Neural progenitor cell (in vitro differentiated cells): ENCODE measurements at places on chromosomes 2 and 18.

GRCh38 chr2:74567881-74568280 lies 13.4 kb downstream of the DOK1 start:
- DNase-seq = no peak

DNA sequence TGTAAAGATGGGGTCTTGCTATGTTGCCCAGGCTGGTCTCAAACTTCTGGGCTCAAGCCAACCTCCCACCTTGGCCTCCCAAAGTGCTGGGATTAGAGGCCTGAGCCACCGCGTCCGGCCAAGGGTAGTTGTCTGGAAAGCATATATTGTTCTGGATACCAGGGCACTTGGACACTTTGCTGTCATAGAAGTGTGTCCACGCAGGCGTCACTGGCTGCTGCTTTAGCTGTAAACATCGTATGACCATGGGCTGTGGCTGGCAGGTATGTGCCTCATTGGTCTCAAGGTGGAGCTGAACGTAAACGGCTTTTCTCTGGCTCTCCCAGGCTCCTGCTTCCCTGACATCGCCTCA lies 3.2 kb upstream of the GPR35 start:
- DNase-seq = no peak

DNA sequence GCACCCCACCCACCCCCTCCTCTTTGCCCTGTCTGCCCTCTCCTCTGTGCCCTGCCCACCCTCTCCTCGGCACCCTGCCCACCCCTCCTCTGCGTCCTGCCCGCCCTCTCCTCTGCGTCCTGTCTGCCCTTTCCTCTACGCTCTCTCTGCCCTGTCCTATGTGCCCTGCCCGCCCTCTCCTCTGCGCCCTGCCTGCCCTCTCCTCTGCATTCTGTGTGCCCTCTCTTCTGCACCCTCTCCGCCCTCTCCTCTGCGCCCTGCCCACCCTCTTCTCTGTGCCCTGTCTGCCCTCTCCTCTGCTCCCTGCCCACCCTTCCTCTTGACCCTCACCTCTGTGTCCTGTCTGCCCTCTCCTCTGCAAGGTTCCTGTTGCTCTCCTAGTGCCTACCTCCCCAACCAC lies 233.6 kb downstream of the SMAD2 start:
- DNase-seq = no peak

- DNase-seq = no peak
These were observed 9.7 kb downstream of the UCN start for GRCh38 chr2:27298391-27299080.

- no peak for DNase-seq
These were observed 105.1 kb upstream of the NCKAP5 start for GRCh38 chr2:133673305-133673905.

DNA sequence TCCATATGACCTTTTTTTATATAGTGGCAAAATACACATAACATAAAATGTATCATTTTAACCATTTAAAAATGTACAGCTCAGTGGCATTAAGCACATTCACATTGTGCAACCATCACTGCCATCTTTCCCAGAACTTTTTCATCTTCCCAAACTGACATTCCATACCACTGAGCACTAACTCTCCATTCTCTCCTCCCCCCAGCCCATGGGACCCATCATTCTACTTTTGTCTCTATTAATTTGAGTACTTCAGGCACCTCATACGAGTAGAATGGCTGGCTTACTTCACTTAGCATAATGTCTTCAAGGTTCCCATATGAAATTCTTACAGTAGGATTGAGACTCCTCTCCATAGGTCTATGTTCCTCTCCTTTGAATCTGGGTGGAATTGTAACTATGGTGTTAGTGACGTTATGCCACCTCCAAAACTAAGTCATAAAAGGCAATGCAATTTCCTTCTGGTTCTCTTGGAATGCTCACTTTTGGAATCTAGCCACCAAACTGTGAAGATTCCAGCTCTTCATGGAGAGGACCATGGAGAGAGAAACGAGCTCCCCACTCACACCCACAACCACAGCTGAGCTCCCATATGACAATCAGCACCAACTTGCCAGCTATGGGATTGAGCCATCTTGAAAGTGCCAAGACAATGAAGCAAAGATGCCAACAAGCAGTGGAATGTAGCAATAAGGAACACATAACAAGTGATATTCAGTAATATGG lies 9.8 kb upstream of the DNAJC27 start:
- no peak for DNase-seq

DNA sequence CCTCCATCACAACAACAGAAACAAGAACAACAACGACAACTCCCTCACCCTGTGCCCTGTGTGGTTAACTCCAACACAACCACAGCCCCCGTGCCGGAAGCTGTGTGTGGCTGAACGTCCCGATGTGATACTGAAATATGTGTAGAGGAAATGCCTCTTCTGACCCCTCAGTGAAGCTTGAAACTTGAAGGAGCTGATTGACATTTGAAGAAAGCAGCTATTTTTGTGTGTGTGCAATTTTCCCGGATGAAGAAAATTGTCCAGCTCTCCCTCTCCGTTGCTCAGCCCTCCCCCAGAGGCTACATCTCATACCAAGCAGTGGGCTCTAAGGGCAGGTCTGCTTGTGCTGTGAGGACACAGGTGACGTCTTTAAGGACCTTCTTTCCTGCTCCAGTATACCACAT lies 173.8 kb downstream of the ICOS start:
- DNase-seq = no peak

- peak; percentile 72 for DNase-seq
These were observed 370.0 kb downstream of the SLC4A3 start for GRCh38 chr2:219997341-219997851.

- DNase-seq = no peak
These were observed 483.1 kb downstream of the DPP10 start for GRCh38 chr2:114925296-114926255.

GRCh38 chr2:138023298-138023697 lies 59.0 kb downstream of the HNMT start:
- DNase-seq = no peak

DNA sequence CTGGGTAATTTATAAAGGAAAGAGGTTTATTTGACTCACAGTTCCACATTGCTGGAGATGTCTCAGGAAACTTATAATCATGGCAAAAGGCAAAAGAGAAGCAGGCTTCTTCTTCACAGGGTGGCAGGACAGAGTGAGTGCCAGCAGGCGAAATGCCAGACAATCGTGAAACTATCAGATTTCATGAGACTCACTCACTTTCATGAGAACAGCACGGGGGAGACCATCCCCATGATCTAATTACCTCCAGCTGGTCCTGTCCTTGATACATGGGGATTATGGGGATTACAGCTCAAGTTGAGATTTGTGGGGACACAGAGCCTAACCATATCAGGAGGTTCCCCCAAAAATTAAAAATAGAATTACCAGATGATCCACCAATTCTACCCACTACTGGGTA lies 675.5 kb upstream of the SLC8A1 start:
- DNase-seq = no peak

- DNase-seq = peak; percentile 21
These were observed 32.1 kb downstream of the CLASP1 start for GRCh38 chr2:121617042-121617599.

DNA sequence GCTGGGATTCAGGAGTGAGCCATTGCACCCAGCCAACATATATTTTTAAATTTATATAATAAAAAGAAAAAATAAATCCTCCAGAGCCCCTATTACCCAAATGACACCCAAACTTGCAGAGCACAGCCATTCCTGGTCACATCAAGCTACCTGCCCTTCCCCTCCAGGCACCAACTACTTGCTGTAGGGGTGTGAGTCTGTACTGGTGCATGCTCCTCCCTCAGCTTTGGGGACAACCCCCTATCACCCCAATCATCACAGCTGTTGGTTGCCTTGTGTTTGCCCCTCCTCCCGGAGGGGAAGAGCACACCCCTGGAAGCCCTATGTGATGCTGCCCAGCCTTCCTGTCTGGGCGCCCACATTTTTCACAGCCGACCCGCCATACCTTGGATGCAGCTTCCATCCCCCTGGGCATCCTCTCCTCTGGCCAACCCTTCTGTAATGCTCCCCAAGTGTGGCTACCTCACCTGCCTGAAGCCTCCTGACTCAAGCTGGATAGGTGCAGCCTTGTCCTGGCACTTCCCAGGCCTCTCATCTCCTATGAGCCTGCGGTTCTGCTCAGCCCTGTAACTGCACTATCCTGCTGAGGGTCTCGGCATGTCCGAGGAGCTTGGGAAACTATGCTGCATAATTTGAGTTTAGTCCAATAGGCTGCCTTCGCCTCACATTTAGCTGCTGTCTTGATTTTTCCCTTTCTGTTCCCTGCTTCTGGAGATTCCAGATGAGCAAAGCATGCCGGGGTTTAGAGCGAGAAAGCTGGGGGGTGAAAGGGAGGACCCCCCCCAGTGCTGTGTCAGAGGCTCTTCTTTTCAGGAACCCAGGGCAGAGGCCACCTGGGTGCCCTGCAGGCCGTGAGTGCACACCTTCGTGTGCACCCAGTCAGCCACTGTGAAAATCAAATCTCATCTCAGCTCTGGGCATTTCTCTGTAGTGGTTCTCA lies 27.2 kb downstream of the CHST10 start:
- DNase-seq = no peak

GRCh38 chr2:220847589-220847988 lies 724.5 kb downstream of the EPHA4 start:
- DNase-seq = no peak

- DNase-seq = no peak
These were observed 25.5 kb downstream of the FHL2 start for GRCh38 chr2:105373344-105373781.

- no peak for DNase-seq
These were observed 132.5 kb downstream of the FAM161A start for GRCh38 chr2:61721382-61721781.

GRCh38 chr2:177617849-177618248 lies 225.3 kb downstream of the AGPS start:
- no peak for DNase-seq

GRCh38 chr2:105682401-105682800 lies 62.3 kb upstream of the NCK2 start:
- no peak for DNase-seq

- DNase-seq = no peak
These were observed 6.0 kb downstream of the WDR54 start for GRCh38 chr2:74427551-74427950.

DNA sequence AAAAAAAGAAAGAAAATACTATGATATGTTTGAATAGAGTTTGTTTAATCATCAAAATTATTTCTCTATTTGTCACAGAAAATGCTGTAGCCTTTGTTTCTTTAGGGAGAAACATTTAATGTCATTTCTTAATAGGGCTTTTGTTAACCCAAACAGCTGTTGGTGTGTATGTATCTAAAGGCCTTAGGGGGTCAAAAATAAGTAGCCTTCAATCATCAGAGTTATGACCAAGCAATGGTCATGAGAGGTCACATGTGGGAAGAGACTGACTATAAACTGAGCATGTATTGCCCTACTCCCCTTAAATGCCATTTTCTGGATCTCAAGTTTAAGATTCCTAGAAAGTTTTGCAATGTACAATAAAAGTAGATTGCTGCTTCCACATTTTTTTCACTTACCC lies 22.7 kb downstream of the HNMT start:
- DNase-seq = no peak

GRCh38 chr2:40827392-40827791 lies 375.5 kb upstream of the SLC8A1 start:
- DNase-seq = no peak

DNA sequence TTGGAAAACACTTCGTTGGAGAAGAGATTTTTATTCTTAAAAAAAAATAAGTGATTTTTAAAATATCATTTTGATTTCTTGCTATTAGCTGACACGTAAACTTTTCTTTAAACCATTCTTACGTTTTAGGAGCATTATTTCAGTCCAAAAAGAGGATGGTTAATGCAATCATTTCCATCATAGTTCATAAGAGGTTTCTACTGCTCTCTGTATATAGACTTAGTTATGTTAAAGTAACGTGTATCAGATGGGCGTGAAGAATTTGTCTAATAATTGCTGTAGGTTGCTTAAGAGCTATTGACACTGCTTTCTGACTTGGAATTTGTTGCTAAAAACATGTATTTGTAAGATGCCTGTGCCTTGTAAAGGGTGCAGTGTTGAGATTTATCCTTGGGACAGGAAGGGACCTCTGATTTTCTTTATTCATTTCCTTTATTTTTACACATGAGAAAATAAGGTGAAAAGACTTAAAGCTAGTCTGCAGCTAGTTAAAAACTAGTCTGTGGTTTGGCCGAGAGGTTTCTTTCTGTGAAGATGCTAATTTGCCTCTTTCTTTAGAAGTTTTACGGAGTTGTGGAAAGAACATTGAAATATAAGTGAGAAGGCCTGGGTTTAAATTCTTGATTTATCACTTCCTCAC lies 2.9 kb downstream of the ANKRD12 start:
- DNase-seq = no peak

- no peak for DNase-seq
These were observed 713.1 kb downstream of the CBLN2 start for GRCh38 chr18:71831039-71831438.

GRCh38 chr2:217451666-217452065 lies 551.1 kb downstream of the TNS1 start:
- no peak for DNase-seq

DNA sequence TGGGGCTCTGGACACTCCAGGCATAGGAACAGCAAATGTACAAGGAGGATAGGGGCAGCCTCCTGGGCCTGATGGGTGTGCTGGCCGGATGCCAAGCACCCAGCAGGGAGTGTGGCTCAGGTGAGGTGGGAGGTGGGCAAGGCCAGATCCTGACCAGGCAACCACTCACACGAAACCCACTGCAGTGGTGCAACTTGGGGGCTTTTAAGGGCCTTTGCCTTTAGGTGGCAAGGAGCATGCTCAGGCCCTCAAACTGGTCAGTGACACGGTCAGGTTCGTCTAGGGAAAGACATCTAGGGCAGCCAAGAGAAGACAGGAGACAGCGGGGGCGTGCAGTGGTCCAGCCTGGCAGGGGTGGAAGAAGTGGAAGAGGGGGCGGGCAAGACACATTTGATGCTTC lies 18.4 kb upstream of the TEX51 start:
- no peak for DNase-seq

GRCh38 chr2:233009661-233010060 lies 3.4 kb downstream of the NGEF start:
- no peak for DNase-seq

- no peak for DNase-seq
These were observed 65.5 kb downstream of the NEB start for GRCh38 chr2:151668737-151669136.

DNA sequence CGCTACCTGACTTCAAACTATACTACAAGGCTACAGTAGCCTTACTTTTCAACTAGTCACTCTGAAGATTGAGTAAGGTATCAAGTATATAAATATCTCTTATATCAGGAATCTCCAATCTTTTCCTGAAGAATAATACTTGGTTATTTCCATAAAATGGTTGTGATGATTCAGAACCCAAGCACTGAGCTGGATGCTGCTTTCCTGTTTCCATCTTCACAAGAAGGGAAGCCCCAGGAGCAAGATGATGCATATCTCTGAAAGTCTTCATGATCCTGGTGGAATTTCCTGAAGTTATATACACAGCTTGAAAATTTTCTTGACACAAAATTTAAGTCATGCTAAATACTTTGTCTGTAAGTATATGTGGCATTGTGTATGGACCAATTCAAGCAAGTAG lies 243.9 kb upstream of the TANK start:
- no peak for DNase-seq

DNA sequence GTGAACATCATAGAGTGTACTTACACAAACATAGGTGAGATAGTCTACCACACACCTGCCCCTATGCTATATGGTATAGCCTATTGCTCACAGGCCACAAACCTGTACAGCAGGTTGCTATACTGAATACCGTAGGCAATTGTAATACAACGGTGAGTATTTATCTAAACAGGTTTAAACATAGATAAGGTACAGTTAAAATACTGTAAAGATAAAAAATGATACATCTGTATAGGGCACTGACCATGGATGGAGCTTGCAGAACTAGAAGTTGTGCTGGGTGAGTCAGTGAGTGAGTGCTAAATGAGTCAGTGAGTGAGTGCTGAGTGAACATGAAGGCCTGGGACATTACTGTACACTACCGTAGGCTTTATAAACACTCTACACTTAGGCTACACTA lies 267.0 kb upstream of the HS6ST1 start:
- DNase-seq = no peak

- DNase-seq = no peak
These were observed 15.4 kb downstream of the FHOD3 start for GRCh38 chr18:36312806-36313395.
